ENCODE measurements at places on chromosomes 2 and 18.

DNA sequence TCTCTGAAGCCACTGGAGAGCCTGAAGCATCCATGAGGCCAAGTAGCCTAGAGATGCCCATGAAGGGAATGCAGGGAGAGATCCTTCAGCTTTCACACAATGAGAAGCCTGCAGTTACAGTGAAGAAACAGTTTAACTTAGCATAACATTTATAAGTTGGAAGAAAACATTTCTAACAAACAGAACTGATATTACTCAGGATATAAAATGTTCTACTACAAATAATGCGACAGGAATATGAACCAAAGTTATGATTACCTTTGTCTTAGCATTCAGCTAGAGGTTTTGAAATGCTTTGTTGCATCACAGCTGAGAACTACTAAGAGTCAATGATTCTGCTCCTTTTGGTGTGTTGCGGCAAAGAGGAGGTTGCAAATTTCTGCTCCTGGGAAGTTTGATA is 6.9 kb upstream of the KYNU start:
- no peak for DNase-seq

DNA sequence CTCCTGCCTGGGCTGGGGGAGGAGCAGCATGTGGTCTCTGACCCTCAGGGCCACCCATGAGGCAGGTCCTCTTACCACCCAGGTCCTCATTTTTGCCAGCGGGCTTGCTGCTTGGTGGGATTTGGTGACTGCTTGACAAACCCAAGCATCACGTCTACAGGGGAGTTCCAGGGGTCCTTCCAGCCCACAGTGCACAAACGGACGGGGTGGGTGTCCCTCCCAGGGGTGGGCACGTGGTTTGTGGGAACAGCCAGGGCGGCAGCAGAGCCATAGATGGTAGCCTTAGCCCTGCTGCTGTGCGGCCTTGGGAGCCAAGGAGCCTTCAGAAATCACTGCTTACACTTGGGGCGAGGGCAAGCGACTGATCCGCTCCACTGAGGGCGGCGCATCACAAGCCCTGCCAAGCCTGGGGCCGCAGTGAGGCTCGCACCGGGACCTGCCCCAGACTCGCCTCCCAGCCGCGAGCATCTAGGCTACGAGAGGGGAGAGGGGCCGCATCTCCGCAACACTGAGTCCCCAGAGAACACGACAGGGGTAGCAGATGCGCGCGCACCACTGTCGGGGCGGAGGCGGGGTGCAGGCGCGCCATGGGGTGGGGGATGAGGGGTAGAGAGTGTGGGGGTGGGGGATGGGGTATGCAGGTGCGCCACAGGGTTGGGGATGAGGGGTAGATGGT is 36.9 kb downstream of the SNED1 start:
- DNase-seq: no peak

- DNase-seq: no peak
These were observed 163.6 kb upstream of the VRK2 start for GRCh38 chr2:57882895-57883515.

GRCh38 chr2:7456762-7457161 is 539.5 kb downstream of the RNF144A start:
- DNase-seq: no peak

DNA sequence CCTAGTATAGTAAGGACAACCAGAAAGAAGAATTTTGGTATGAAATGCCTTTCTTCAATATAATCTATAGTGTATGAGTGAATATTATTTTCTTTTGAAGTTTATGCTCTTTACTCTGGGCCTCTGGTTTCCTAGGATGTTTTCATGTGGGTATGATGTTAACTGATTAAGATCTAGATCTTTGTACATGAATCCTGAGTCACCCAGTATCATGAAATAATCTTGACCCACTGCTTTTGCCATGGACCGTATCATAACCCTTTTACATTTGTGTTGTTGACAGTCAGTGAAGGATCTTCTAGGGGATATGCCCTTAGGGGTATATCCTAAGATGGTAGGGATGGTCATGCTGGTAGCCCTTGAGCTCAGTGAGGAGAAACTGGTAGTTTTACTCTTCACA is 100.3 kb downstream of the RAB3GAP1 start:
- DNase-seq: no peak

- DNase-seq: no peak
These were observed 6.9 kb downstream of the DCTN1 start for GRCh38 chr2:74373221-74373676.

GRCh38 chr2:45974762-45975408 is 322.3 kb upstream of the EPAS1 start:
- DNase-seq: no peak
